ENCODE measurements at places on chromosomes 7 and 10.

DNA sequence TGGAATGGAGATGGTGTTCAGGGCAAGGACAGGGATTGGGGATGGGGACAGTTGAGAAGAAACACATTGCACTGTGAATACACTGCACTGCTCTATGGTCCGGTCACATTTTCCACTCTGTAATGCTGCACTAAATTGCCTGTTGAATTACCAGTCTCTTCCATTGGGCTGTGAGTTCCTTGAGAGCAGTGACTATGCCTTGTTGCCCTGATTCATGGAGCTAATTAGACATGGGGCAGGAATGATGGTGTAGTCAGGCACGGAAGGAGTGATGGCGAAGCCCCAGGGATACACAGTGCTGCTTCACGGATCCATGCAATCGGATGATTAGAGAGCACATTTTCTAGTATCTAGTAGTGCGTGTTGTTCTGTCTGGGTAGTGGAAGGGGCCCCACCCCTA is 25.4 kb upstream of the GPAM start:
- no peak for DNase-seq

- DNase-seq, result no peak
Observed at GRCh38 chr7:157566631-157567006, 229.8 kb downstream of the DNAJB6 start.

DNA sequence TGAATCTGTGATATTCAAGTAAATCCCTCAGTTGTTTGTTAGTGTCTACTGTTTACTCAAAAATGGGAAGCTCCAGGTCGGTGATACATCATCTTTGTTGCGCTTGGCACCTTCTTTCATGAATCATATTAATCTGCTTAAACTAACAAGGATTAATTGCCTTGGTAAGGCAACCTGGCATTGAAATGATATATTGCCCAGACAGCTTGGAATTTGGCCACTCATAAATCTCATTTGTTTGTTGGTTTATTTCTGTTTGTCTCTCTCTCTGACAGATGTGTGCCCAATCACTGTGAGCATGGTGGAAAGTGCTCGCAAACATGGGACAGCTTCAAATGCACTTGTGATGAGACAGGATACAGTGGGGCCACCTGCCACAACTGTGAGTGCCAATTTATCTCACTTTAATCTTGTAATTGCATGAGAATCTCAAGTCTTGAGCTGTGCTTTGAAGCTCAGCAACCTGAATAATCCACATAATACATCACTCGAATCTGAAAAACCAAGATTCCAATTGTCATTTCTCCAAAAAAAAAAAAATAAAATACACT is 1104.8 kb upstream of the C7orf33 start:
- DNase-seq, result no peak

DNA sequence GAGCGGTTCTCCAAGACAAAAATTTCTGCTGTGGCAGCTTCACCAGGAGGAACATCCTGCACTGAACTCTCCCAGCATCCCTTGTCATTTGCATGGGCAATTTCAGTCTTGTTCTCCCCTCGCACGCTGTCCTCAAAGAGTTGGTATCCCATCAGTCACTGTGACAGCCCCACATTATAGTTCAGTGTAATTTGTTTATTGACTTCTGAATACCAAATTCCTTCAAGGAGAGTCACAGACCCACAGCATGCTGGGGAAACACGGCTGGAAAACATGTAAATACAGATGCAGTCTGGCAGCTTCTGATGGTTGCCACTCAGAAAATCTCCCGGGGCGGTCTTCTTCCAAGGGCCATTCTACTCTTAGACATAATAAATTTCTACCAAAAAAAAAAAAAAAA is 151.0 kb upstream of the NEBL start:
- no peak for DNase-seq

- no peak for DNase-seq
Observed at GRCh38 chr10:88392222-88392621, 190.9 kb downstream of the RNLS start.

DNA sequence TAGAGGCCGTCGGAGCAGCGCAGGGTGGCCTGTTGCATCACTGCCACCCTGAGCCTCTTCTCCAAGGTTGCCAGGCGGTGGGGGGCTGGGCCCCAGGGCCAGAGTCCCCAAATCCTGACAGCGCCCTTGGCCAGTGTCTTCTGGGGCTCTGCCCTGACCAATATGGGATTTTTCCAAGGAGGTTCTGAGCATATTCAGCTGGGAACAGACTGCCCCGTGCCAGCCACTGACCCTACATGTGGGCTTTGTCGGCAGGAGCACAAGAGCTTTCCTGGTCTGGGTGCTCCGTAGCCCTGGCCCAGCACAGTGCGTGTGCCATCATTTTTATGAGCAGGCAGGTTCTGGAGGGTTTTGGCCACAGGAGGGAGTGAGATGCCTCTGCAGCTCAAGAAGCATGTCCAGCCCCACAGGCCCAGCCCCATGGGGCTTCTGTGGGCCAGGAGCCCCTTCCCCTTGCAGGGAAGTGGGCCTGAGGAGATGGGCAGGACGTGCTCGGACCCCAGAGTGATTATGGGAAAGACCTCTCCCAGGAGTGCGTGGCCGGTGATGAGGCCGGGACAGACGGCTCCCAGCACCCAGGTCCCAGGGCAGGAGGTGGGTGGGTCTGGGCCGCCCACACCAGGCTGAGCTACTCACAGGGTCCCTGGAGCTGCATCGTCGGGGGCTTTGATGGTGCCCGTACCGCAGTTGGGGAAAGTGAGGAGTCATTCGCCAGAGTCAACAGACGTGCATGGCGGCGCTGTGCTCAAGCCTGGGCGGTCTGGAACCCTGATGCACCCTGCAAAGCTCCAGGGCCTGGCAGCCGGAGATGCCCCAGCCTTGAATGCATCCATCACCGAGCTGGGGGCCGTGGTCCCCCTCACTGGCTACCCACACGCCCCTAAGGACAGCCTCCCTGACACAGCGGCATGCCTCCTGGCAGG is 66.6 kb downstream of the PWWP2B start:
- DNase-seq, result no peak

- no peak for DNase-seq
Observed at GRCh38 chr7:129136887-129137642, 7.4 kb upstream of the TSPAN33 start.

GRCh38 chr7:17402628-17403278 is 104.3 kb downstream of the AHR start:
- DNase-seq, result no peak

DNA sequence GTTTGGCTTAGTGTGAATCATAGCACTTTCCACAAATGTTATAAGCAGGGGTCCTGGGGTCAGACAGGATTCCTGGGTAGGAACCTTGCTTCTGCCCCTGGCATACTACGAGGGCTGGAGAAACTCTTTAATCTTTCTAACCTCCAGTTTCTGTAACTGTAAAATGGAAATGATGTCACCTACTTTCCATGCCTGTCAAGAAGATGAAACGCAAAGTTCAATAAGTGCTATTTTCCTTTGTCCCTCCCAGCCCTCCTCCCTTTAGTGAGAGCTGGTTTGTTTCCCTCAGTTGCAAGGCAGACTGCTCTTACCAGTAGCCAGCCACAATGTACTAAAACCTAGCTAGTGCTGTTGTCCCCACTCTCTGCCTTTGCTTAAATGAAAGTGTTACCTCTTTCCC is 117.1 kb upstream of the HPS1 start:
- DNase-seq, result no peak

- DNase-seq, result peak; percentile 20
Observed at GRCh38 chr7:108452707-108453106, 3.5 kb downstream of the NRCAM start.

DNA sequence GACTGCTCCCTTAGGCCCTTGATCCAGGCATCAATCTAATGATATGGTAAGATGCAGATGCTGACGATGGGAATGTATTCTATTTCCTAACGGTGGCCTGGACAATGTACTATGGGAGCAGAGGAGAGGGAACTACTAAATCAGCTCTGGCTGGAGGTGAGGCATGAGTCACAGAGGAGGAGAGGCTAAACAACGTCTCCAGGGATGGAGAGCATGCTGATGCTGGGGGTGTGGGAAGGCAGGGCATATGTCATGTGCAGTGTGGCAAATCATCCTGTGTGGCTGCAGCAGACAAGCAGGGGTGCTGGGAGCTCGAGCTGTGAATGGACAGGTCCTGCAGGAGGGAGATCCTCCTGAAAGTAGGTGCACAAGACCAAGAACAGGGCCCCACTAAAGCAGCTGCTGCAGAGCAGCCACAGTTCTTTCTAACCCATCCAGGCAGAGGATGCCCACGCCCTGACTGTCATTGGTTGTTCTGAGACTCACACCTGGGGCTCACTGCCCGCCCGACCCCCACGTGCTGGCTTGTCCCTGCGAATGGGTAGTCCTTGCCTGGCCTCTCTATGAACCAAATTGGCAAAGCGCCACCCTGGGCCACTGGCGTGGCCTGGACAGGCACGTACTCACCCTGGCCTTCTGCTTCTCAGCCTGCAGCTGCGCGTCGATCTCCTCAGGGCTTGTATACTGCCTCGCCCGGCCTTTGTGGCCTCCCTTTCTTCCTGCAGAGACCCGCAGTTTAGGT is 4.0 kb downstream of the PDAP1 start:
- DNase-seq, result no peak

DNA sequence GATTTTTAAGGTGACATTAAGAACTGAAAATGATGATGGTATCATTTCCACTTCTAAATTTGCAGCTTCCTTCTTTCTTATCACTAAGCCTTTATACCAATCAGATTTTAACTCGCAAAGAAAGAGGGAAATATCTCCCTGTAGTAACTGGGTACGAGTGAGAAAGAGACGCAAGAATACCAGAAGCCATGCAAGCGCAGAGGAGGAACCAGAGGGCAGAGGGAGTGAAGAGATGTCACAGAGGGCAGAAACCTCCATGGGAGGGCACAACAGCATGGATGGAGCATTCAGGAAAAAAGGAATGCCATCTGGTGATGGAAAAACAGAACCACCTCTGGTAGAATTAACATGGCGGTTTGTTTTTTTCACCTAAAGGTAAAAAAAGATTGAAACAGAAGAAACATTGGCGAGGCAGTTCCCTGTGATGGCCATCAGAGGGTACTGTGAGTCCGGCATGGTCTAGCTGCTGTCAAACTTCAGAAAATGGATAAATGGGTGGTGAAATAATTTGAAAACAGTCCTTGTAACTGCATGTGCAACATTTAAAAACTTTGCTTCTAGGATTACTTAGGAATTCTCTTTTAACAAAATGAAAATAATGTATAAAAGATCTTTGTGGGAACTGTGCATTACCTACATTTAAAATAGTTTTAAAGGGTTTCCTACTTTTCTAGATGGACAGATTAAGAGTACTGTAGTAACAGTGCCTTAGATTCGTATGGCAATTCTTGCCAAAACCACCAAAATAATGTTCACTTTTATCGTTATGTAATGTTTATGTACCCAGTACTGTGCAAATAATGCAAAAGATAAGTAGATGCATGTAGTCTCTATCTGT is 91.8 kb downstream of the ARHGAP12 start:
- no peak for DNase-seq

DNA sequence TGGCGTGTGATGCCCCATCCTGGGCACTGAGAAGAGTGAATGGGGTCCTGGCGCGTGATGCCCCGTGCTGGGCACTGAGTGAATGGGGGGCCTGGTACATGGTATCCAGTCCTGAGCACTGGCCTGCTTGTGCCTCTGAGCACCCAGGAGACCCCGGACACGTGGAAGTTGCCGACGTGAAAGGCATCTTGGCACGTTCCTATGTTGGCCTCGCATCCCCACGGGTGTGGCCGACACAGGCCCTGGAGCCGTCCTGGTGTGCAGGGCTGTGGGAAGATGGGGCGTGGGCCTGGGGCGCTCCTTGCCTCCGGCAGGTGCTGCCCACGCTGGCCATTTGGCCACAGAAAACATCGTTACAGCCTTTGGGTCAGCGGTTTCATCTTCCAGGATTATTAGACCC is 35.5 kb downstream of the CFAP46 start:
- DNase-seq, result no peak

GRCh38 chr10:122498521-122498920 is 37.2 kb downstream of the HTRA1 start:
- no peak for DNase-seq

GRCh38 chr10:122984708-122985107 is 4.5 kb downstream of the PSTK start:
- no peak for DNase-seq

DNA sequence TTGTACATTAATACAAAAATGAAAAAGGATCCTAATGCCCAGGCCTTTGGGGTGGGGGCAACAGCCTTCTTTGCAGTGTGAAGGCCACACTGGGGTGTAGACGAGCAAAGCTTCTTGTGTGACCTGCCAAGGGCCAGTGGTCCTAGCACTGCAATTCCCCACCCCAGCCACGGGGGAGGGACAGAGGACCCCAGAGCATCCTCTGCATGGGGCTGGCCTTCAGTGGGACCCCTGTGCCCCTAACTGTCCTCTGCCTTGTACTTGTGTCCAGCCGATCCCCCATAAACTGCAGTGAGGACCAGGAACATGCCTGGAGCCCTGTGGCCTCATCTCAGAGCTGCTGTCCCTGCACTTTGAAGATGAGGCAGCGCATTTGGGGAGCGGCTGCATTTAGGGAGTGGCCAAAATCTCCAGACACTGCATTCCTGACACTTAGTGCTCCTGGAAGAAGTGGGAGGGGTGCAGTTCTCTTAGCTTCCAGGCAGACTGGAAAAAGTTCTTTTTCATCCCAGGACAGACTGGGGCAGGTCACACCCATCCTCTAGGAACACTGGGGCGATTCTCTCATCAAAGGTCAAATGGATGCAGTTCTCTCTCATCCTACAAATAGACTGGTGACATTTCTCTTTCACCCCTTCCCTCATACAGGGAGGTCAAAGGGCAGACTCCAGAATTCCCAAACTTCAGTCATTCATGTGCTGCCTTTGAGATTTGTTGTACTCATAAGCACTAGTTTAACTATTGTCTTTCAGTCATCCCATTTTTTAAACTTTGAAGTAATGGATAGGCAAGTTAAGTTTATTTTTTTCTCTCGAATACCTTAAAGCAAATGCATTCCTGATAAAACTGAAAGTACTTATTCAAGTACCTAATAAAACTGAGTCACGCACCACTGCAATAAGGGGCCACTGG is 922 bp upstream of the MYO1G start:
- no peak for DNase-seq

DNA sequence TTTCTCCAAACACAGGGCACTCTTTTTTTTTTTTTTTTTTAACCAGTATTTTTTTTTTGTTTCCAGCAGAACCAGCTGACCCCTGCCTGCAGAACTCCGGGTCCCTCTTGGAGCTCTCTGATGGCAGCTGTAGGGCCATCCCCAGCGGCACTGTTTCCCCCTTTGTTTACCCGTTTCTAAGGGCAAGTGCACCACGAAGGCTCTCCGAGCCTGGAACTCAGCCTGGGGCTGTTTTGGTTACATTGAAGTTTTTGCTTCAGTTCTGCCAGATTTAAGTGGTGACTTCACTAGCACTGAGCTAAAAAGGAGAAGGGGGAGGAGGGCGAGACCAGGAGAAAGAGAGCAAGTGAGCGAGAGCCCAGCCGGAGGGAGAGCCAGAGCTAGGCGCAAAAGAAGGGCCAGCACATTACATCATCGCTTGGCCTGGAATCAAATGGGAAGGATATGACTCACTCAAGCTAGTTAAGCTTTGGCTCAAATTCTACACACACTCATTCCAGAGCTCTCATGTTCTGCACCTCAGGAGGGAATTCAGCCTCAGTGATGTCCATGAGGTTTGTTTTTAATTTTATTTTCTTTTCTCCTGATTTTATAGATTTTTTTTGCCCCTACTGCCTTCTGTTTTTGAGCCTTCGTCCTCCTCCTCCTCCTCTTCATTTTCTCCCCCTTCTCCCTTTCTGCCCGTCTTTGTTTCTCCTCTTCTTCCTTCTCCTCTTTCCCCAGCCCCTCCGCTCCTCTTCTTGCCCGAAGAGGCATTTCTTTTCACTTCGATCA is 272.3 kb downstream of the TRIL start:
- DNase-seq, result peak; percentile 92

GRCh38 chr10:128744092-128744491 is 617.9 kb upstream of the MKI67 start:
- DNase-seq, result no peak

- no peak for DNase-seq
Observed at GRCh38 chr10:2744547-2745200, 322.7 kb upstream of the PFKP start.
